CD4-positive, alpha-beta T cell treated with Interleukin-4 for 1 hour (primary cell): ENCODE measurements at places on chromosomes 12 and 14.

DNA sequence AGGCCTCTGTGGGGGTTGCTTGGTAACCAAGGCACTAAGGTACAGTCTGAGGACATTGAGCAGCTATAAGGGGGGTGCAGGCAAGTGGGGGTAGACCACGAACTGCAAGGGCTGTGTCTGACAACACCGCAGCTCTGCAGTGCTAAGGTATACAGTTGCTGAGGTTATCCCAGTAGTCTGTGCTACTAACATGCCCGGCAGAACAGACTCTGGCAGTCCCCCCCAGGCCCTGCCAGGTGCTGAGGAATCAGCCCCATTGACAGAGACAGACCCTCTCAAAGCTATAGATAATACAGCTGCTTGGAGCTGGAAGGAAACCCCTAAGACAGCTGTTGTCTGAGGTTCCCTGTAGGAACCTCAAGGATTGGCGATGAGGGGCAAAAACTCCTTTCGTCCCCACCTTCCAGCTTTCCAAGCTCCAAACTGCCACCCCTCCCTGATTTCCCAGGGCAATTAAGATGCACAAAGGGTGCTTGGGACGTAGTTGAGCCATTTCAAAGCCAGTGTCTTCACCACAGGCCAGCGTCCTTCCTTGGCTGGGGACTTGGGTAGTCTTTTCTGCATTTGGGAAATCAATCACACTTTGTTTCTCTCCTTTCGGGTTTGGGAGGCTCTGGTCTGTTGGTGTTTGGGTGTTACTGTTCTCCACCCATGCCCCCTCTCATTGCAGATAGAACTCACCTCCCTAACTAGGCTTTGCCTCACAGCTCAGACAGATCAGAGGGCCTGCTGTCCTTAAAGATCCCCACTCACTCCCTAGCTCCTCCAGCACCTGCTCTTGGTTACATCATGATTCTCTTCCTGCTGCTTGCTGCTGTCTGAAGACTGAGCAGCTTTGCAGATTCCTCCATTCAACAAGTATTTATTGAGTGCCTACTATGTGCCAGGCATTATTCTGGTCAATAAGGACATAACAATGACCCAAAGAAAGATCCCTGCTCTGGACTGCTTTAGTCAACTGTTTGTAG lies 2.0 kb upstream of the MYH7 start:
- DNase-seq: no peak

GRCh38 chr12:88580051-88580871 lies at the start of gene KITLG:
TSS of gene KITLG (minus strand) at chr12:88580471. CDS start at chr12:88580278, 193 bp downstream.
- DNase-seq: no peak

- DNase-seq: no peak
Measured at GRCh38 chr12:75959060-75959459, 72.5 kb downstream of the PHLDA1 start.

DNA sequence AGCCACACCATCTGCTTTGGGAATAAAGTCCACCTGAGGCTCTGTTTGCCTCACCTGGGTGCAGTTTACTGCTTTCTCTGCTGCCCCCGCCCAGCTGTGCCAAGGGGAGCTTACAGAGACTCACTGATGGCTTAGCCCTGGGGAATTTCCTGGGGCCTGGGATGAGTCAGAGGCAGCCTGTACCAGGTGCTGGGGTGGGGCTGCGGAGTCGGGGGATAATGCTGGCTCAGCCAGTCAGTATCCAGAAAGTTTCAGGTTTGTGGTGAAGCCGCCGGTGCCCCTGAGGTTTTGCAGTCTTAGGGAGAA lies 22.3 kb downstream of the PLEKHG3 start:
- DNase-seq: peak; percentile 53

DNA sequence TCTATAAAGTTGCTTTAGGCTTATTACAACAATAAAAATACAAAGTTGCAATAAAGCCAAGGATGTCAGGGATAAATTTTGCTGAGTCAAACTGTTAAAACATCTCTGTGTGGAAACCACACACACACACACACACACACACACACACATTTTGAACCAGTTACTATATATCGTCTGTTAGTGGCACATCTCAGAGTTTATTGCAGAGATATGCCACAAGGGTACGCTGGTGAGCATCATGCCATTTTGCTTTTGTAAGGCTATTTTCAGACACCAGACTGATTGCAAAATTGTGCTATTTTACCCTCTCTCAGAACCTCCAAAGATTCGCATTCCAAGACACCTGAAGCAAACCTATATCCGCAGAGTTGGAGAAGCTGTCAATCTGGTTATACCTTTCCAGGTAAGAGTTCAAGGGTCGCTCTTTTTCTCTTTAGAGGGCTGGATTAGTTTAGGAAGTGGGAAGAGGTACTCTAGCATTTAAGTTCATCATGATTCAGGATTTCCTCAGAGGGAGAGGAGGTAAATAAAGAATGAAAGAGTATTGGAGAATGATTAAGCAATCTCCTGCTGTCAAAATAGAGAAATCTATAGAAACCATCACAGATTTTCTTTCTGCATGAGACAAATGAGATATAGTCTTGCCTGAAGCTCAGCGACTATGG lies 27.3 kb upstream of the CHPT1 start:
- DNase-seq: peak; percentile 60

GRCh38 chr12:102691773-102692555 lies 211.6 kb upstream of the IGF1 start:
- no peak for DNase-seq
